ENCODE measurements at places on chromosomes 16 and 17. TPM values are rescaled to one million over a fixed set of nuclear protein-coding genes. Genes with fewer than 3 reads are reported as not detected.

The KIF18B gene
- 3.0 TPM for total RNA-seq

The BCKDK gene
- 21.9 TPM for total RNA-seq

The ACSM2A gene
- total RNA-seq, result not detected

The CORO6 gene
- total RNA-seq, result 10.8 TPM

The SLC46A1 gene
- total RNA-seq, result 21.6 TPM

The COG1 gene
- 34.3 TPM for total RNA-seq

The HES7 gene
- not detected for total RNA-seq

The AGRP gene
- total RNA-seq, result not detected

The PABPN1L gene
- 0.38 TPM for total RNA-seq

The EIF3CL gene
- total RNA-seq, result 65.0 TPM

The EIF5A gene
- 138 TPM for total RNA-seq

The TAC4 gene
- total RNA-seq, result not detected

The CD7 gene
- total RNA-seq, result 0.99 TPM

The PIRT gene
- 1.3 TPM for total RNA-seq

The CTRL gene
- total RNA-seq, result 1.5 TPM

The SMTNL2 gene
- 17.4 TPM for total RNA-seq

The C17orf113 gene
- 7.9 TPM for total RNA-seq

The GAST gene
- total RNA-seq, result not detected

The ZDHHC1 gene
- 11.1 TPM for total RNA-seq

The GPR179 gene
- total RNA-seq, result 10.4 TPM

The CCL11 gene
- total RNA-seq, result not detected

The ALDH3A1 gene
- 7.1 TPM for total RNA-seq

The KRTAP3-2 gene
- total RNA-seq, result not detected

The SEZ6 gene
- 21.8 TPM for total RNA-seq

The SLC4A1 gene
- total RNA-seq, result 23.6 TPM

The C1QTNF1 gene
- 16.8 TPM for total RNA-seq

The DNASE1L2 gene
- 1.2 TPM for total RNA-seq

The TEKT5 gene
- total RNA-seq, result 0.44 TPM

The WNT9B gene
- 0.16 TPM for total RNA-seq

The CD68 gene
- total RNA-seq, result 5.9 TPM

The MPDU1 gene
- total RNA-seq, result 68.1 TPM

All from camera-type eye (tissue), 1 donor.